ENCODE measurements at places on chromosomes 2 and 18.

DNA sequence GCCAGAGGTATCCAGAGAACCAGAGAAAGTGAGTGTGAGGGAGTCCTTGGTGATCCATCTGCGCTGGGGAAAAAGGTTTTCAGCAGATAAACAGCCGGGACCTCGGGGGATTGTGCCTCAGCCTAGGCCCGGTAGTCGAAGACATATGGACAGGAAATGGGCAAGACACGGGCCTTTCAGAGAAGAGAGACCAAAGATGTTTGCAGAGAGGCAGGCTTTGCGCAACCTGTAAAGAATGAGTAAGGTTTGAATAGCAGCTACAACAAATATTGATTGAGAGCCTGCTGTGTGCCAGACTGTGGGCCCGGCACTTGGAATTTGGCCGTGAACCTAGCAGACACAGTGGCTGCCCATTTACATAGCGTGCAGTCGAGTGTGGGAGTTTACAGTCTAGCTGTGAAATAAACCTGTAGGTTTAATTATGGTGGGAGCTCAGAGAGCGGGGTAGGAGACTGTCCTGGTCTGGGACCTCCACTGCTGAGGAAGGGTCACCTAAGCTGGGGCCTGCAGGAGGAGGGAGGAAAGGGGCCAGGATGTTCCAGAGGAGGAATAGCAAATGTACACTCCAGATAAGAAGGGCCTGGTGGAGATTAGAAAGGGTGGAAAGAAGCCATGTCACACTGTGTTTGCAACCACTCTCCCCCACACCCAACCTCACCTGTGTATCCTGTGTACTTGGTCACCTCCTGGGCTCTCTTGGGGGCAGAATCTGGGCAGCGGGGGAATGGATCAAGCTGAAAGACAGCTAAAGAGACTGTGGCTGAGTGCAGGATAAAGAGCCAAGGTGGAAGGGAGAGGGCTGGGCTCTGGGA, 3.0 kb downstream of the SH2D6 start:
- no peak for DNase-seq

- no peak for DNase-seq
Observed at GRCh38 chr2:104836841-104837240, 17.1 kb upstream of the POU3F3 start.

DNA sequence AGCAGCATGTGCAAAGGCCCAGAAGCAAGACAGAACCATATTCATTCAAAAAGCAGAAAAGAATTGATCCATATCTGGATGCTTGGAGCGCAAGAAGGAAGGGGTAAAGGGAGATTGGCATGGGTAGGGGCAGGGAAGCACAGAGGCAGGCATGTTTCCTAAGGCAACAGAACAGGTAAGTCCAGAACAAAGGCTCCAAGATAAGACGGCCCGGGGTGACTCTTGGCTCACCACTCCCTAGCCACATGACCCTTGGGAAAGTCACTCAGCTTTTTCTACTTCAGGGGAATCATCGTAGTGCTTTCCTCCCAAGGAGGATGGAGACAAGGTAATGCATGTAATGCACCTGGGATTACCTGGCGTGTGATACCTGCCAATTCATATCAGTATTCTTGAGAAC, 37.7 kb upstream of the ST3GAL5 start:
- no peak for DNase-seq

DNA sequence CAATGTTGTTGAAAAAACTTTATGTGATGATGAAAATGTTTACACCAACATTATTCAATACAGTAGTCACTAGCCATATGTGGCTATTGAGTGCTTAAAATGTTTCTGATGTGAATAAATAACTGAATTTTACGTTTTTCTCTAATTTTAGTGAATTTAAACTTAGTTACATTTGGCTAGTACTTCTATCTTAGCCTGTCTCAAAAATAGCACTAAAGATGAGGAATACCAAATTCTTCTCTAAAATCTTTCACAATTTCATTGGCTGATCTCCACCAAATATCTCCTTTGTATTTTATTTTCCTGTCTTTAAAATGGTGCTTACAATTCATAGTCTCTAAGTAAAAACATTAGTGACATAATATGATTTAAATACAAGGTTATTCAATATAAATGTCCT, 83.7 kb upstream of the RND3 start:
- no peak for DNase-seq

GRCh38 chr18:69250305-69251151, 150.2 kb upstream of the DOK6 start:
- DNase-seq: no peak

DNA sequence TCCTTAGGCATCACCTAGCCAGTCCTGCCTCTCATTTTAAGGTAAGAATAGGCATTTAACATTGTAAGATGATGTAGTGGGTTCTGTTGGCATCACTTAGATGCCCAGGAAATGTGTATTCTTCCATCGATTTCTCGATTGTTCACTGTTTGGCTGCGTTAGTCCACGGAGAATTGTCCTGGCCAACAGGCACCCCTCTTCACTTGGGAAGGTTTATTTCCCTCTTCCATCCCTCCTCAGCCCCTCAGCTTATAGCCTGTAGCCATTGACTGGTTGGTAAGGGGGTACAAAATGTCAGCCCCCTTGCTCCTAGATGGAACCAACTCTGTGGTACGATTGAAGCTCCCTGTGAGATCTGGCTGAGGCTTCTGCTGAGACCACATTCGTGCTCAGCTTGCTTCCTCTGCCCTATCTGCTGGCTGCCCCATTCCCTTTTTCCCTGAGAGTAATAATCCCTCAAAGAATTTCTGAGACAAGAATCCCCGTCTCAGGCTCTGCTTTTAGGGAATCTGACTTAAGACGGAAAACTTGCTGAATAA, 43.4 kb downstream of the PLEKHA3 start:
- DNase-seq: no peak

GRCh38 chr18:72840109-72840508, 27.7 kb downstream of the NETO1 start:
- DNase-seq: no peak

- DNase-seq: no peak
Observed at GRCh38 chr18:49342690-49343089, 117.8 kb downstream of the DYM start.

DNA sequence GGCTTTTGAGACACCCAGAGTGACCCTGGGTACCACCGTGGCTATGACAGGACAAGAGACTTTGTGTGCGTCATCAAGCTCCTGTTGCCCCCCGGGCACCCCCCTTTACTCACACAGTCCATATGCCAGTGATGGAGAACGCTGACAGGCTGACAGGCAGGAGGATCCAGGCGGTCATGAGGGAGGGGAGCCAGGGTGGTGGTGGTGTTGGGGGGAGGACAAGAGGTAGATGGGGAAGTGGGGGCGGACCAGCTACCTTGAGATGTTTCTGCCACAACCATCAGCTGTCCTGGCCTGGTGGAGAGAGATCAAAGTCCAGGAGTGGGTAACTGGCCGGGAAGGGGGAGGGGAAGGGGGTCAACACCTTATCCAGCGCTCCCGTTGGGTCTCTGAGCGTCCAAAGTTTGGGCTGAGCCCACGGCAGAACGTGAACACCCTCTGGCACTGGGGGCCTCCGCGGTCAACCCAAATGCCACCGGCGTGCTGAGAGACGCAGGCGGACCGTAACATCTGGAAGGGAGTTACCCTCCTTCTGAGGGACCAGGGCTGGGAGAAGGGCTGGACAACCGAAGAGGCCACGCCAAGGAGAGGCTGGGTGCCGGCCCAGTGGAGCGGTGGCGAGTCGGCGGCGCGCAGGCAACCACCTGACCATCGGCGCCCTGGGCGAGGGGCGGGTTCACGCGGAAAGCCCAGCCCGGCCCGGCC, 575 bp downstream of the TMEM150A start:
- DNase-seq: peak; percentile 30

DNA sequence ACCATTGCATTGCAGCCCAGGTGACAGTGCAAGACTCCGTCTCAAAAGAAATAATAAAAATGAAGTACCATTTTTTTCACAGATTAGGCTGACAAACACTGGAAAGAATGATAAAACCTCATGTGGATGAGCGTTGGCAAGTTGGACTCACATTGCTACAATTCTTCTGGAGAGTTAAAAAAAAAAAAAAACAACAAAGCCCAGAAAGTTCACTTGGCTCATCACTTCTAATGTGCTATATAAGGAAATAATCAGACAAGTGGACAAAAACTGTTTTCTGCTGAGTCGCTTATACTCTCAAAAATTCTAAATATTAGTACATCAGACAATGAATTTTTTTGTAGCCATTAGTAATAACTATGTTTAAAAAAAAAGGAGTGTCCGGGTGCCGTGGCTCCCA, 38.4 kb downstream of the PKP4 start:
- no peak for DNase-seq

DNA sequence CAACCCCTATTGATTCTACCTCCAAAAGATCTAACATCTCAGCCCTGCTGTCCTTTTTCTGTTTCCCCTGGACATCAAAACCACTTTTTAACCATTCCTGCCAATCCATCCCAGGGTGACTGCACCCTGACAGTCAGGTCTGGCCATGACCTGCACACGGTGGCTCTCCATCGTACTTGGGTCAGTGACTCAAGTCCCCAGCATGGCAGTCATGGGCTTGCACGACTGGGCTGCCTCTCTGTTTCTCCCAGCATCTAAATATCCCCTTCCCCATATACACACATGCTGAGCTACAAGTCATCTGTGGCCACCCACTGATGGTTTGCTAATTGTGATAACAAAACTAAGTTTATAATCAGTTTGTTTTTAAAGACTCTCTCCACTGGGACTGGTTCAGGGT, 6.6 kb downstream of the NCK2 start:
- DNase-seq: no peak

GRCh38 chr2:20450201-20450999, 3.5 kb downstream of the RHOB start:
- DNase-seq: no peak

DNA sequence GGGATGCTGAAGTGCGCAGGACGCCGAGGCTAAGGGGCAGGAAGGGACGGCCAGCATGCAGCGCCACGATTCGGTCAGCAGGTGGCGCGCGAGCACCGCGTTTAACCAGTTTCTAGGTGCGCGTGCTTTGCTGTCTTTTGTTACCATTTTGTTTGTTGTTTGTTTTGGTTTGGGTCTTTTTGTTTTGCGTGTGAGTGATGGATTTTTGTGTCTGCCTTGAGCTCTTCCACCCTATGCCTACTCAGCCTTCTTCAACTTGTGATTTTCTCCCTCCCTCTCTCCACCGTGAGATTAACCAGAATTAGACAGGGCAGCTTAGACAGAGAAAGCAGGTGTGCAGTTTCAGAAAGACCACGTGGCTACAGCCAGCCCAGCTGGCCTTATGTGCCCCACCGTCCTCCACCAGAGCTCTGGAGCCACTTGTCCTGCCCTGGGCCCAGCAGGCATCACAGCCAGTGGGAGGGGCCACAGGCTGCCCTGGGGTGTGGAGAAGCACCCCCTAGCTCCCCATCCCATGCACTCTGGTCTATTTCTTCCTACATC, 180.2 kb downstream of the RNF144A start:
- DNase-seq: peak; percentile 59

- no peak for DNase-seq
Observed at GRCh38 chr2:120949957-120950590, 214.4 kb downstream of the GLI2 start.

DNA sequence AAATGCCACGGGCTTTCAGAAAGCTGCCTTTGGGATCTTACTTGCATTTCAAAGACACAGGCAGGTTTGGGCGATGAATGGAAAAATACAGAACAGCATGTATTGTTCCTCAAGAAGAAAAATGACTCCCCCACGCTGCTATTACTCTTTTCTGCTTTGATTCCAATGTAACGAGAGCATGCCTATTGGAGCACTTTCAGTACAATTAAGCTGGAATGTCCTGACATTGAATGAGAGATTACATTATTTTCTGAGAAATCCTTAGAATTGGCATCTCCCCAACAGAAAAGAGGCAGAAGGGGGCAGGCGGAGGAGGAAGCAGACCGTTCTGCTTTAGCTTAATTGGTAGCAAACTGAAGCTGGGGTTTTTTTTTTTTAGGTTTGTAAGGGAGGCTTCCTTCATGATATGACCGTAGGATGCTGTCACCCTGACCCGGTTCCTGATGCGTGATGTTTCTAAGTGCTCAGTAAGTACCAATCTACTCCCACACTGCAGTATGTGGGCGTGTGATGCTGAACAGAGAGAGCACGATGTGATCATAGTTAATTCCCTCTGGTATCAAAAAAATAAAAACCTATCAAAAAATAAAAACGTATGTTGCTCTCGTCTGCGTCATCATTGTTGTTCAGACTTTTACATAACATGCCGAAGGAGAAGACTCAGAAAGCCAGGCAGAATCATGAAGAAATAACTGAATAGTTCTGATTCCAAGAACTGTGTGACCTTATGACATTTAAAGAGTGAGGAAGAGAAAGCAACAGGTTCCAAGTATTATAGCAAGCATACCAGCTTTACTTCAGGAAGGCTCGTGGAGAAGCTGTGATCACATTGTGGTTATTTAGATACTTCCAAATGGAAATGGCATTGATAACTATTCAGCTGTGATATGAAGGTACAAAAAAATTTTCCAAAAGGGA, 40.5 kb downstream of the LONRF2 start:
- no peak for DNase-seq

DNA sequence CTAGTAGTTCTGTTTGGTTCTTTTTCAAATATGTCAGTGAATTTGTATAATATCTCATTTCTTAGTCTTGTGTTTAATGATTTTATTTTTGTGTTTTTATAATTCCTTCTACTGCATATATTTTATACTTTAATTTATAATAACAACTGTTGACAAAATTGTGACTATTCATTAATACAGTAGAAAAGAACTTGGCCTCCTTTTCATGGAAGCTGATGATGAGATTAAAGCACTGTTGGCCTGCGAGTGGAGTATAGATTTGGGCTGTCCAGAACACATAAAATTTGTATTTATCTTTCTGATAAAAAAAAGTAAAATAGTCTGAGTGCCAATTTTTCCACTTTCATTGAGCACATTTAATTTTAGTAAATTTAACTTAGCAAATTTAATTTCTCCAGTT, 12.1 kb downstream of the CFLAR start:
- DNase-seq: no peak

DNA sequence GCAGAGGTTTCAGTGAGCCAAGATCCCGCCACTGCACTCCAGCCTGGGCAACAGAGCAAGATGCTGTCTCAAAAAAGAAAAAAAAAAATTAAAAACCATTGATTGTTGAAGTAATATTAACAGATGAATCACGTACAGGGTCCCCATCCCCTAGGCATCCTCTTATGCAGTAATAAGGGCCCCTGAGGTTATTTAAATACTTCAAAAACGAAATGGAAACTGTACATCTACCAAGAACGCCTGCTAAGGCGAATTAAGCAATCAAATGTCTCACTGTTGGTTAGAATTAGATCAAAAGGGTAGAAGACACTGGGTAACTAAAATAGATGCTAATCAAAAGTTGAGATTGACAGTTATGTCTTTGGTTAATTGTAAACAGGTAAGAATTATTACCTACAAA, 7.5 kb downstream of the TRABD2A start:
- DNase-seq: no peak

DNA sequence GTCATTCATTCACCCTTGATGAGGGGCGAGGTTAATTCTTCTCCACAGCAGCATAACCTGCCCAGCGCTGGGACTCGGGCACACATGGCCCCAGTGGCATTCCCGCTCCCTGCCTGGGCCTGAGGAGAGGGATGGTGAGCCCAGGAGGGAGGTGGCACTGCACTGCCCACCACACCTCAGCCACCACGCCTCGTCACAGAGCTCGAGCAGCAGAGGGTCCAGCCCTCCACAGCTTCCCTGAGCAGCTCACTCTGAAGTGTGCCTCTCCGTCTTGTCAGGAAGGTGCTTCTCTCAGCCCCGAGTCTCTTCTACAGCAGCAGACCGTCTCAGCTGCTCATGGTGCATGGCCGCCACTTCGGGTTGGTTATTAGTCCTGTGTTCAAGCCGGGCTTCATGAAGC, 34.9 kb downstream of the COA5 start:
- DNase-seq: no peak

Data from inflammatory macrophage treated with lipopolysaccharide for 4 hours (primary cell).